ENCODE measurements at places on chromosomes 4 and X. TPM values are rescaled to one million over a fixed set of nuclear protein-coding genes. Genes with fewer than 3 reads are reported as not detected.
A peak's percentile ranks its signal among the peaks of the same experiment; 100 is the strongest.

GRCh38 chr4:55503169-55503568 lies 43.5 kb downstream of the CLOCK start:
- no peak for DNase-seq

NAT8L gene
- 5.2 TPM for total RNA-seq

KDR gene
- 15.6 TPM for total RNA-seq

DNA sequence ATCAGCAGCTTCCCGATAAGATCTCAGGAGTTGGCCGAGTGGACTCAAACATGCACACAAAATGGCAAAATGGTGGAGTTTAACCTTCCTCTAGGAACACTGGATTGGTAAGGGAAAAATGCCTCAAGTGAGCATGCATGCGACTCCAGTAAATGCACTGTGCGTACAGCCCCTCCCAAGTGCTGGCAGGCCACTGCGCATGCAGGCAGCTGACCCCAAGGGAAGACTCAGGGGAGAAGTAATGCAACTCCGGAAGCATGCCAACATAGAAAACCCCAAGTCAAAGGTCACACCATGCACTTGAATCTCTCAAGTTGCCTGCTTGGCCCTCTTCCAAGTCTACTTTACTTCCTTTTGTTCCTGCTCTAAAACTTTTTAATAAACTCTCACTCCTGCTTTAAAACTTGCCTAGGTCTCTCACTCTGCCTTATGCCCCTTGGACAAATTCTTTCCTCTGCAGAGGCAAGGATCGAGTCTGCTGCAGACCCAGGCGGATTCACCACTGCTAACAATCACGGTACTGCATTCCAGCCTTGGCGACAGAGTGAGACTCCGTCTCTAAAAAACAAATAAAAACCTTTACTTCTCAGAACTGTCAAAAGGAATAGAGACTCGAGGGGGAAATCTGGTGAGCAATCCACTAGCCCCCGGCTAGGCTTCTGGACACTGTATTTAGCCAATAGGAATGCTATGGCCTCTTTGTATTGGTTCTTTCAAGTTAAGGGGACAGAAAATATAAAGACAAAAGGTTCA lies 33.5 kb downstream of the NYX start:
- DNase-seq = no peak

POLN gene
- 5.9 TPM for total RNA-seq

- DNase-seq = no peak
Observed at GRCh38 chrX:111695297-111695880, 14.4 kb downstream of the ALG13 start.

GAGE12E gene
- not detected for total RNA-seq

HSFX2 gene
- not detected for total RNA-seq

- no peak for DNase-seq
Observed at GRCh38 chr4:107392951-107393350, 327.1 kb downstream of the PAPSS1 start.

DNA sequence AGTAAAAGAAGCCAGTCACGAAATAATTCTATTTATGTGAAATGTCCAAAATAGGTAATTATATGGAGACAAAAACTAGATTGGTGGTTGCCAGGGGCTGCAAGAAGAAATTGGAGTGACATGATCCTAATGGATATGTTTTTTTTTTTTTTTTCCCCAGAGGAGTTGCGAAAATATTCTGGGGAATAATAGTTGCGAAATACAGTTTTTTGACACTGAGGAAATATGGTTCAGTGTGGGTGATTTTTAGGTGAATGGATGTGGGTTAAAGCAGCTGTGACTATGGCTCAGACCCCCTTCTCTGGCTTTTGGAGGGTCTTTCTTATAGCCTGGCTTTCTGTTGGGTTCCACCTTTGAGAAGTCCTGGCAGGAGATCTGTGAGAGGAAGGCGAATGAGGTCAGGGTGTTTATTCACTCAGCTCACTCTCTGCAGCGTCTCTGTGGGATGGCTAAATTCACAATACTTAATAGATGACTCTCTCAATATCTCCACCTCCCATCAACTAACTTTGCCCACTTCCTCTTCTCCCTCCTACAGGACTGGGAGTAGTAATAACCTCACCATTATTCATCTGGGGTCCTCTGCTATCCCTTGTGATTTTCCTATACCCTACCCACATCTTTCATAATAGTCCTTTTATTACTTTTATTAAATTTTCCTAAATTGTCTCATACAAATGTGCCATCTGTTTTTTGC lies 15.3 kb upstream of the RAB9B start:
- DNase-seq = no peak

- DNase-seq = no peak
Observed at GRCh38 chr4:168701061-168701460, 204.2 kb downstream of the PALLD start.

GRCh38 chr4:25863347-25863784 lies 578 bp upstream of the SEL1L3 start:
- DNase-seq = no peak

GRCh38 chrX:13520936-13521335 lies 48.5 kb upstream of the EGFL6 start:
- DNase-seq = no peak

DNA sequence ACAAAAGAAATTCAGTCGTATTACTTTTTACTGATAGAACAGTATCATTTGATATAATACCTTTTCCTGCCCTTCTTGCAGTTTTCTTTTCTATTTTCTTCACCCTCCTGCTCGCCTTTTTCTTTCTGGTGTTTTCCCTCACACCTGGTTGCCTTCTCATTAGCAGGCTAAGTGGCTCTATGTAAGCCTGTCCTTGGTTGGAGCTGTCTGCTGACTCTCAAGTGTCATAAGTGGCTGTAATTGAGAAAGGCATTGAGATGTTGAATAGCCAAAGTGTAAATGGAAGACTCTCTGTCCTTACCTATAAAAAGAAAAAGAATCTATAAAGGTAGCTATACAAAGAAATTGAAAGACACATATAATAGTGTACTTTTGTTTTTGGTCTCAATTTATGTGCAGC lies 180.7 kb downstream of the ADGRL3 start:
- DNase-seq = no peak

PPP1R2C gene
- total RNA-seq = not detected

DNA sequence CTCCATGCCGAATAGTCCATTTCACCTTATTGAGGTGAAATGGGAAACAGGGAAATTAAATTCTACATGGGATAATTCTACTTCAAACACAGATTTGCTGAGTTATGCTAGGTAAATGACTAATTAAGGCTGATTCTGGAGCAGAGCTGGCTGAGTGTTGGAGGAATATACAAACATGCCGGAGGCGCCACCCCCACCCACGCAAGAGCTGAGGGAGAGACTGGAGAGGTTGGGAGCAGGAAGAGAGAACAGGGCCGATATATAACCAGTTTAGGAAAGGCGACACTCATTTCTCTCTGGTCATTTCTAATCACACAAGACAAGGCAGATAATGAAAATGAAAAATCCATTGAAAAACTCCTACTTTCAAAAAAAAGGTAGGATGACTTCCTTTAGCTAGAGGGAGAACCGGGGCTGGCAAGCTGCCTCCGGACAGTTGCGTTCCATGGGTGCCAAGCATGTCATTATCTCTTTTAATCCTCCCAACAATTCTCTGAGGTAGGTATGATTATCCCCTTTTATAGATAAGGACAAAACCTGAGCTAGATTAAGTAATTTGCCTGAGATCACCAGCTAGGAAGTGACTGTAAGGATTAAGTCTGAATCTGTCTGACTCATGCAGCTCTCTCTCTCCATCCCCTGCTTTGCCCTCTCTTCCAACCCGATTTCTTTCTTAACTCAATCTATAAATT lies 27.6 kb upstream of the CFAP299 start:
- DNase-seq = no peak

KLKB1 gene
- 1.6 TPM for total RNA-seq

GRCh38 chr4:33518856-33519255 lies 2725.5 kb downstream of the ARAP2 start:
- DNase-seq = no peak

C1QTNF7 gene
- 1.6 TPM for total RNA-seq

RGS12 gene
- total RNA-seq = 15.1 TPM

GRCh38 chr4:11312389-11312788 lies 116.3 kb downstream of the HS3ST1 start:
- peak; percentile 28 for DNase-seq

GABRA4 gene
- 0.03 TPM for total RNA-seq

DNA sequence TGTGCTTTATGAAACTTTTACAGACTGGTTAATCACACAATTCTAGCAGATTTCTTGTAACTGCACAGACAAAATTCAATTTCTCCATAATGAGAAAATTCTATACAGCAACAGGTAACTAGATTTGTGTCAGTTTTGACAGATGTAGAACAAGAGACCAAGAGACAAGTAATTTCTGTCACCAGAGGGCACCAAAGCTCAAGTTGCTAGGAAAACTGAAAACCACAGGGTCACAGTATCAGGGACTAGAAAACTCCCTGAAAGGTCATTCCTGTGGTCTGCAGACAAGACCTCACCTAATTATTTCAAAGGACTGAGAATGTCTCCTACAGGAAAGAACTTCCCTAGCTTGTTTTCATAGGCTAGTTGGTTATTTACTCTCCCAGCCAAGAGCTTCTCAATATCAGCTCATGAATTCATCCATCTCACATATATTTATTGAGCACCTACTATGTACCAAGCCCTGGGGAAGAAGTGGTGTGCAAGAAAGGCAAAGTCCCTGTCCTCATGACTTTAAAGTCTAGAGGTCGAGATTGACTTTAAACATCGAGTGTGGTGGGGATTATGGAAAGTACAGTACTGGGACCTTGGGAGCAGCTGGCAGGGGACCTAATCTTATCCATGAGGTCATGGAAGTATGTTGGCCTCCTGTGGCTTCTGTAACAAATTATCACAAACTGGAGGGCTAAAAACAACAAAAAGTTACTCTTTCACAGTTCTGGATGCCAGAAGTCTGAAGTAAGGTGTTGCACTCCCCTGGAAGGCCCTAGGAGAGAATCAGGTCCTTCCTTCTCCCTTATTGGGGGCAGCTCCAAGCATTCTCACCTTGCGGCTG lies 47.8 kb upstream of the SETD7 start:
- DNase-seq = no peak

RPA4 gene
- 0.14 TPM for total RNA-seq

OTUD6A gene
- total RNA-seq = not detected

Measured in right cardiac atrium (tissue), 5 donors.